ENCODE measurements at places on chromosomes 13 and 19.

- no peak for DNase-seq
These were observed 1.4 kb upstream of the PAN3 start for GRCh38 chr13:28136916-28137315.

DNA sequence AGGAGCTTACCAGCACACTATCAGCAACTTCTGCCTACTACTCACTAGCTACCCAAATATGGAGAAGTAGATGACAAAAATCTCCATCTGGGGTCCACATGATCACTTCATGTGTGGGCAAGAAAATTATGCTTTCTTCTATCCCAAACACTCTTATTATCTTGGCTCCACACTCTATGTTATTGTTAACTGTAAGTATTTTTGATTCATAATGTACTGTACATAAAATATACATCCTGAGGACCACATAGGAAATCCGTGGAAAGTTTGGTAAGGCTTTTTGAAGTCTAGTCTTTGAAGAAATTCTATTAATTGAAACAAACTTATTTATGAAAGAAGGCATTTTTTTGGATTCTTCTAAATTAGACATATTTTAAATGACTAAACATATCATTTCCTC lies 378.8 kb downstream of the DACH1 start:
- DNase-seq: no peak

GRCh38 chr19:28021259-28022185 lies 1191.4 kb downstream of the UQCRFS1 start:
- DNase-seq: no peak

DNA sequence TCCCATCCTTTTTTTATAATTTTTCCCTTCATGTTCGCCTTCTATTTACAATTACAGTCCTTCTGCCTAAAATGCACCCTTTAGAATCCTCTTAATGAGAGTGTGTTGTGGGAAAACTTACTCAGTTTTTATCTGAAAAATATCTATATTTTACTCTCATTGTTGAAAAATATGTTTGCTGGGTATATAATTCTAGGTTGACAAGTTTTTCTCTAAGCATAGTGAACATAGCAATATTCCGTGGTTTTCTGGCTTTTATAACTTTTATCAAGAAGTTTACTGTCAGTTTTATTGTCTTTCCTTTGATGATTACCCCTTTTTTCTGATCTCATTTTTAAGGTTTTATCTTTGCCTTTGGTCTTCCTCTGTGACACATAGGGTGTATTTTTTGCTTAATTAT lies 57.3 kb downstream of the UQCRFS1 start:
- no peak for DNase-seq

GRCh38 chr19:588093-588740 lies 1.5 kb upstream of the HCN2 start:
- DNase-seq: peak; percentile 83

DNA sequence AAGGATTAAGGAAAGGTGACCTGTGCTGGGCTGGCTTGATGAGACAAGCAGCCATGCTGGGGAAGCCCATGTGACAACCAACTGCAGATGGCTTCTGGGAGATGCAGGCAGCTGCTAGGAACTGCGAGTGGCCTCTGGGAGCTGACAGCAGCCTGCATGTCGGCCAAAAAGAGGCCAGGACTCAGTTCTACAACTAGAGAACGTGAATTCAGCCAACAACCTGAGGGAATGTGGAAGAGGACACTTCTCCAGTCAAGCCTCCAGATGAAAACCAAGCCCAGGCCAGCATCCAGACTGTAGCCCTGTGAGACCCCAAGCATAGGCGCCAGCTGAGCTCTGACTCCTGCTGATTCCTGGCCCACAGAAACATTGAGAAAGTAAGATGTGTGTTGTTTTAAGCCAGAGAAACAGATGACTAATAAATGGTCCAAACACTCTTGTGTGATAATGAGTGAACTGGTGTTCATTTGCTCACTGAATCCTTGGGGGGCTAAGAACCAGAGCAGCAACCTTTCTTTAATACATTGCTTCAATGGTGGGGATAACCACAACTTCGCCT lies 45.0 kb downstream of the SLC7A1 start:
- no peak for DNase-seq

GRCh38 chr19:34222386-34222785 lies 32.0 kb upstream of the GARRE1 start:
- DNase-seq: no peak

DNA sequence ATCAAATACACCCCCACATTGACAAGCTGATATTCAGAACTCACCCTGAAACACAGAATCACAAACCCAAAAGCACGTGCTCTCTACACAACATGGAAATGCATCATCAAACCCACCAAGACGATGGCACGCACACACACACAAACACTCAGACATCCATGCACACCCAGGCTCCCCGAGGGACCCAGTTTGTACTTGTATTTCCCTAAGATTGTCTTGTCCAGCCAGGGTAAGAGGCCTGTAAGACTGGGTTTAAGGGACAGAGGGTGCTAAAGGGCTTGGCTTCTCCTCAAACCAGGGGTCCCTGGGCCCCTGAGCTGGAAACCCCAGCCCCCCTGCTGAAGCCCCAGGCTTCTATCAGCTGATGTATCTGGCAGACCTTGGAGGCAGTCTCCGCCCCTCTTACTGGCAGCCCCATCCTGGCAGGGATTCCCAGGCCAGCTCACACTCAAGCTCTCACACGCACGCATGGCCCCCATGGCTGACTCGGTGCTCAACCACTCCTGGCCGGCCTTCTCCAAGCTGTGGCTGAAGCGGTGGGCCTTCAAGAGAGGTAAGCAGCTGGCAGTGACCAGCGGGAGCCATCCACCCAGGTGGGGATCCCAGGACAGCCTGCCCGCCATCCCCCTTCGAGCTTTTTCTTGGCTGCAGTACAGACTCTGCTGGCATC lies 6.5 kb downstream of the ARHGEF18 start:
- no peak for DNase-seq

GRCh38 chr13:101833671-101834070 lies 381.2 kb downstream of the ITGBL1 start:
- DNase-seq: no peak

GRCh38 chr19:19269952-19270694 lies 3.0 kb downstream of the TM6SF2 start:
- no peak for DNase-seq

DNA sequence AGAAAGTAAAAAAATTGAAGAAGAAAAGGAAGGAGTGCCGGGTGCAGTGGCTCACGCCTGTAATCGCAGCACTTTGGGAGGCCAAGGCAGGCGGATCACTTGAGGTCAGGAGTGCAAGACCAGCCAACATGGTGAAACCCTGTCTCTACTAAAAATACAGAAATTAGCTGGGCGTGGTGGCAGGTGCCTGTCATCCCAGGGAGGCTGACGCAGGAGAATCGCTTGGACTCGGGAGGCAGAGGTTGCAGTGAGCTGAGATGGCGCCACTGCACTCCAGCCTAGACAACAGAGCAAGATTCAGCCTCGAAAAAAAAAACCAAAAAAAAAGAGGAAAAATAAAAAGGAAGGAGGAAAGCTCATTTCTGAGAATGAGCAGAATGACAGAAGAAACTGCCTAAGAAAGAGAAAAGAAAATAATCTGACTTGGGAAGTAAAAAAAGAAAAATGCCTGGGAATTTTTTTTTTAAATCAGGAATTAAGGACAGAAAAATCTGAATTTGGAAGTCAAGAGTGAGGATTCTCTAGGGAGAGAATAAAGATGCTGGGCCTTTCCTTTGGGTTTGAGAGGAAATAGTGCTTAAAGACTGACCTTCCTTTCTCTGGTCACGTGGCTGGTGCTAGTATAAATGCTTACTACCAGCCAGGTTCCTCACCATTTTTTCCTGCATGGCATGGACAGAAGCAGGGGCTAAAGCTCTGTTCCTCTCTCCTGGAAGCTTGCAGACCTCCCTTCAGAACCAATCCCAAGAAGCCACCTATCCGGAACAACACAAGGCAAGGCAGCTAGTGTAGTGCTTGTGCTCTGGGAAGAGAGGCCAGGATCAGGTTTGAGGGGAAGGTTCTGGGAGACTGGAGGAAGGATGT lies at the start of gene FFAR2:
Gene FFAR2 (plus strand): TSS at position 652 of the 864 bp plus-strand sequence. CDS start 1,458 bp downstream, outside the sequence.
- no peak for DNase-seq

Measured in NCI-H510A (cell line).